ENCODE measurements at places on chromosomes 5 and 9.
A peak's percentile ranks its signal among the peaks of the same experiment; 100 is the strongest.

DNA sequence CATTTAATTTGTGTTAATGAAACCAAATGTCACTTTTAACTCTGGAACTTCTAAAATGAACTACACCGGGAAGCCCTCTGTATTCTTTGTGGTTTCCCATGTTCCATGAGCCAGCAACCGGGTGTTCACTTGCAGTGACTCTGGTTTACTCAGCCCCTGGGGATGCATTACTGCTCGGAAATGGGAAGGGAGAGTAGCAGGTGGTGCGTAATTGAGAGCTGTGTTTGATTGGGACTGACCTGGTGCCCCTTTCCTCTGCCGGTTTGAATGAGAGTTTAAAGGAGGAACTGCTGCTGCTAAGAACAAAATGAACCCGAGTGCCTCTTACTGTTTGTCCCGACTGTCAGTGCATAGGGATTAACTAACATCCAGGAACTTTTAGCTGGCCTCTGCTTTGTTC, 100.1 kb upstream of the DHFR start:
- peak; percentile 90 for DNase-seq

GRCh38 chr5:10250806-10251276, 761 bp downstream of the CCT5 start:
- DNase-seq, result no peak

DNA sequence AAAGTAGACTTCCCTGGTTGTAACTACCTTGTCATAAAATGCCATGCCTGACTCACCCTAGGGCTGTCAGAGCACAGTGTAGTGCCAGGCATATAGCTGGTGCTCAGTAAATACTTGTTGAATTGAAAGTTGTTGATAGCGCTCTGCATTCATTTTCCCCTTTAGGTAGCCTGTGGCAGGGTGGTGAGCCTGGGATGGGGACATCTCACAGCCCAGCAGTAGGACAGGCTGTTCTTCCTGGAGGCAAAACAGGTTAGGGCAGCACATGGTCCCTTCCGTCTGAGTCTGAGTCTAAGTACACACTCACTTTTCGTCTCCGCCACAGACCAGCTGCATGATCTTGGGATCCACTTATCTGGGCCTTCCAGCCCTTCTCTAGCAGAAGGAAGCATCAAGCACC, 401.9 kb downstream of the ZSWIM6 start:
- no peak for DNase-seq

GRCh38 chr5:40383749-40384651, 295.7 kb upstream of the PTGER4 start:
- no peak for DNase-seq

DNA sequence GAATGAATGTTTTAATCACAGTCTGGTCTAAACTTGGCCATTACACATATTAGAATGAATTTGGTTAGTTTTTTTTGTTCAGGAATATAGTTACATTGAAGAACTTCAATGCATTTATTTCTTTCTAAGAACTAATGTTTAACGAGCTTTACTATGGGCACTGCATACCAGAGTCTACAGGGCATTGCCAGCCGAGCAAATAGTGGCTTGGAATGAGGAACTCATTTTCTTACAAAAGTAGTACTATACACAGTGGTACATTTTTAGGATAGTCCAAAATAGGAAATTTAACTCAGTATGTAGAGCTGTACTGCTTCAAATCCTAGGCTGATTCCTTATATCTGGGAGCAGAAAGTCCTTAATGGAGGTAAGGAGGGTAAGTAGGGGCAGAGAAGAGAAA, 155.4 kb downstream of the CARTPT start:
- DNase-seq, result no peak

- peak; percentile 17 for DNase-seq
Observed at GRCh38 chr9:96651626-96652025, 3.5 kb downstream of the PRXL2C start.

DNA sequence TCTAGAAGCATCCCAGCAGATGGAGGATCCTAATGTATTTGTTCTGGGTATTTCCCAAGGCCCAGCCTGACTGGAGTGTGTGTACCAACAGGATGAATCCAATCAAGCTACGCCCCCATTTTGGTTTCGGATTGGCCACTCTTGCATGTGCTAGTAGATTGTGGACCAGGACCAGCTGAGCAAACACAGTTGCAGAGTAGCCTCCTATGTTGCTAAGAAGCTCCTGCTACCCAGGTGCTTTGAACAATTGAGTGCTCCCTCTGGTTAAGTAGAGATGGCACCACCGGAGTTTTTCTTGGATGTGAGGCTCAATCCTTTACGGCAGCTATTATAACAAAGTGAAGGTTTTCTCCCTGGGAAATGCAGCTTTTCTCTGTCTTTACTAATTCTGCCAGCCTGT, 204.5 kb downstream of the NTRK2 start:
- DNase-seq, result peak; percentile 85

- DNase-seq, result peak; percentile 82
Observed at GRCh38 chr5:372996-373709, 51.6 kb downstream of the AHRR start.

- DNase-seq, result no peak
Observed at GRCh38 chr9:137784046-137784445, 93.5 kb upstream of the CACNA1B start.

DNA sequence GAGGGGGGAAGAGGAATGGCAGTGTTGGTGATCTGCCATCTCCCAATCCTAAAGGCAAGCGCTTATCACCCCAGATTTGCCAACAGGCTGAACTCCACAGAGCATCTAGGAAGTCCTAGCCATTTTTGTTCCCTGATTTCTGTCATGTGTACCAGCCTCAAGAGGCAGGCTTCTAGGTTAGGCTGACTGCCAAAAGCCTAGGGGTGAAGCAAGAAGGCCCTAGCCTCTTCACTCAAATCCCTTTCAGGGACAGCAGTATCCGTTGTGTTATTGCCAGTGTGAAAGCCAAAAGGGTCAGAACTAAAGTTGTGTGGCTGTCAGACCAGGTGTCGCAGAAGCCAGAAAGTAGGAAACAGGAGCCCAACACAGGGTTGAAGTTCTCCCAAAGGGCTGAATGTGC, 14.7 kb downstream of the IGIP start:
- DNase-seq, result no peak

- DNase-seq, result no peak
Observed at GRCh38 chr5:68147659-68148058, 67.9 kb upstream of the PIK3R1 start.

- DNase-seq, result no peak
Observed at GRCh38 chr5:58153255-58153654, 306.6 kb downstream of the PLK2 start.

DNA sequence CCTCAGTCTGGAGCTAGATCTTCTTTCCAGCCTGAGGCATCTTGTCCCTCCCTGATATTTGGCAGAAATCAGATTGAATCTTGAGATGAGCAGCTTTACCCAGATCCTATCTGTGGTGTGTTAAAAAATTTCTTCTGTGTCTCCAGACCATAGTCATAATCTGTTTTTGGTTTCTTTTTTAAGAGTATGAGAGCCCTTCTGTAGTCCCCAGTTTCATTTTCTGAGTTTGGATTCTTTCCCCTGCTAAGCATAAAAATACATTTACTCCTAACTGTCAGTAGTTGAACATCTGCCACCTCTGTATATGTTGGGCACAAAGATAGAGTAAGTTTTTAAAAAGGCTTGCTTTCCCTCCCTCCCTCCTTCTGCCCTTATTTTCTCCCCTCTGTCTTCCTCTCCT, 137.7 kb downstream of the CNTLN start:
- DNase-seq, result no peak

- DNase-seq, result no peak
Observed at GRCh38 chr5:122030251-122030650, 47.8 kb downstream of the LOX start.

GRCh38 chr5:42677156-42677842, 79.3 kb upstream of the CCDC152 start:
- no peak for DNase-seq

DNA sequence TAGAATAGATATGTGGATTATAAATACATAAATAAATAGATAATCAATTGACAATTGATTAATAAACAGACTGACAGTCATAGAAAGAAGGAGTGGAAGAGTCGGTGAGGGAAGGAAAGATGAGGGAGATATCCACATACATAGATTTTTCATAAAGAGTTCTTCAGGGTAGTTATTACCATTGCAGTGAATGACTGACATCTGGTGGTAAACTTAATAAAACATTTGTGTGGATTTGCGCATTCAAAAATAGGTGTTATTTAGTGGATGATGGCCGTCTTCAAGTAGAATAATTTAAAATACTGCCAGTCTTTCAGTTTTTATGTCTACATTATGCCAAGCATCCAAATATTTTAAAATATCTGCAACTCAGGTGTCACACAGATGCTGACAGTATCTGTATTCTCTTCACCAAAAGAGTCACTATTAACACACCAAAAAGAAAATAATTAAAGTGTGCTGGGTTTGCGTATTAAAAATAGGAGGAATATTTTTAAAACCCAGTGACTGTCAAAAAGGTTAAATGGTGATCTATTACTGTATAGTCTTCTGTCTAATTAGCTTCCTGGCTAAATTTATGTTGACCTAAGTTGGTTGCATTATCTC, 78.8 kb downstream of the GIN1 start:
- DNase-seq, result peak; percentile 54

DNA sequence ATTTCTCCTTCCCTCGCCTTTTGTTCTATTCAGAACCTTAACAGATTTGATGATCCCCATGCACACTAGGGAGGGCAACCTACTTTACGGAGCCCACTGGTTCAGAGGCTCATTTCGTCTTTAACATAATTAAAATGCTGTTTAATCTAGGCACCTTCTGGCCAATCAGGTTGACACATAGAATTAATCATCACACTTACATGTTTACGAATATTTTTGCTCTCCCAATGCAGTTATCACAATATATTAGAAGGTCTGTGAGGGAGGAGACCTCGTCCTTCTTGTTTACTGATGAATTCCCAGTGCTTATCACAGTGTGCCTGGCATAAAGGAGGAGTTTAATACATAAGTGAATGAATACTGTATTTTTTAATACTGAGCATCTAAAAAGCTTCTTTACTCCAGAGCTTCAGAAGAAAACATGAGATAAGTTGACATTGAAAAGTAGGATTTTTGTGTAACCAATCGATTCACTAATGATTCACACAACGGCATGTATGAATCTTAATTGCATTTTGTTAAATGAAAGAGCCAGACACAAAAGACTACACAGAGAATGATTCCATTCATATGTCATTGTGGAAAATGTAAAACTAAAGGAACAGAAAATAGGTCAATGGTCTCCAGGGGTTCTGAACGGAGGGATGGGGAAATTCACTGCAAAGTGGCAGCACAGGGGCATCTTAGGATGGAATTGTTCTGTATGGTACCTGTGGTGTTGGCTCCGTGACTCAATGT, 78.6 kb upstream of the VCAN start:
- DNase-seq, result no peak

- DNase-seq, result no peak
Observed at GRCh38 chr9:127030814-127031740, 91.4 kb downstream of the ANGPTL2 start.

- peak; percentile 53 for DNase-seq
Observed at GRCh38 chr9:71352837-71353236, 231.4 kb upstream of the TRPM3 start.

DNA sequence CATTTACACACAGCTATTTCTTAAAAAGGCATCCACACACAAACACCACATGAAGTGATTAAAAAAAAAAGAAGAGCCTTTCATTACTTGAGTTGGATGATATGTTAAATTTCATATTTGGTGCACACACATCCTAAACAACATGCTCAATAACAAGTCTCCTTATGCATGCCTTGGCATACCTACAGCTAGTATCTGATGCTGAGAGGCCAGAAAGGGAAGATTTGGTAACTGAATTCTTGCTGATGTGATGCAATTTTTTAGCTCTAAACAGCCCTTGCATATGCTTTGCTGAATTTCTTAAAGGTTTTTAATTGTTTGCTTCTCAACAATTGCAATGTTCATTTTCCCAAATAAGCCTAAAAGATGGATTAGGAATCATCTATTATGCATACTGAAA, 338.8 kb downstream of the ARL15 start:
- no peak for DNase-seq

GRCh38 chr9:17090041-17090440, 44.8 kb upstream of the CNTLN start:
- DNase-seq, result no peak

GRCh38 chr9:114973216-114973615, 42.8 kb upstream of the TNFSF8 start:
- no peak for DNase-seq

GRCh38 chr9:100498592-100498991, 25.6 kb downstream of the TMEFF1 start:
- no peak for DNase-seq

DNA sequence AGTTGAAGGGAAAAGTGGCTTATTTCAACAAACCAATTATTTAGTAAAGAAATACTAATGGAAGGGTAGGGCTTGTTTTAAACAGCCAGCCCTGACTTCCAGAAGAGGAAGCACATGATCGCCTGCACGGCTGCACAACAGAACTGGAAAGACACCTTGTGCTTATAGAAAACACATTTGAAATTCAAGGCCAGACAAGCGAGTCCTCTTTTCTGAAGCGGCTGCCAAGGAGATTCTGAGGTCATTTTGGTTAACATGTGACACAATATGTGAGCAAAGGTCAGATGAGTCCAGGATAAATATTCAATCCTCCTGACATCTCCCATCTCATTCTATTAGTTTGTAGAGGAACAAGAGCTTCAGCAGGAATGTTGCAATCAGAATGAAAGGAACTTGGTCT, 461.4 kb upstream of the ST8SIA4 start:
- DNase-seq, result no peak

DNA sequence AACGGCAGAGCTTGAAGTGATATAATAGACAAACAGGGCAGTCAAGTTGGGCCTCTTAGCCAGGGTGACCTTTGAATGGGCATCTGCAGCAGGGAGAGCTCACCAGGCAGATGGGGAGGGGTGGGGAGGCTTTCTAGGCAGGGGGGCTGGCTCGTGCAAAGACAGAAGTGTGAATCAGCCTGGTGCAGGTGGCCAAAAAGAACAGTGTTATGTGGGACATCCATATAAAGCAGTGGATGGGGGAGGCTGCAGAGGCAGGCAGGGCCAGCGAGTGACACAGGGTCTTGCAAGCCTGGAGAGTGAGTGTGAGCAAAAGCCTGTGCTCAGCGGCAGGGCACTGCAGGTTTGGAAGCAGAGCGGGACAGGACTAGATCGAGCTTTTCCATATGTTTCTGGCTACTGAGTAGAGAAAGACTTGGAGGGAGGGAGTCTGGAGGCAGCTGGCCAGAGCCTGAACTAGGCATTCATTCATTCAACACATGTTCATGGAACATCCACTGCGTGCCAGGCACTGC, 14.2 kb upstream of the TTLL11 start:
- no peak for DNase-seq

DNA sequence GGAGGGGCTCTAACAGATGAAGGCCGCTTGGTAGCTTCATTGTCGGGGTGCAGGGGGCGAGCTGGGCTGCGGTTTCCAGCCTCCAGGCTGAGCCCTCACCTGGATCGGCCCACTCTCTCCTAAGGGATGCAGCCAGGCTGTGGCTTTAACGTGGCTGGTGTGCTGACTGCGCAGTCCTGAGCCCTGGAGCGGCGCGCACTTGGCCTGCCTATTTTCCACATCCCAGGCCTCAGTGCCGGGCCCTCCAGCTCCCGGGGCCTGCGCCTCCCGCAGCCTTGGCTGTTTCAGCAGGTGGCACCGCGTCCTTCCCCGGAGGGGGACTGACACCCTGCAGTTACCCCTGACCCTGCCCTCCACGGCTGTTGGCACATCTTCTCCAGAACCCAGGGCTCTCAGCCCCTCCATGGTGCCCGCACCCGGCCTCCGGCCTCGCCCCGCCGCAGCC, 1.4 kb downstream of the RNU6ATAC start:
- no peak for DNase-seq

Data from COR-L47 (cell line).